ENCODE measurements at places on chromosomes 11 and 22.

DNA sequence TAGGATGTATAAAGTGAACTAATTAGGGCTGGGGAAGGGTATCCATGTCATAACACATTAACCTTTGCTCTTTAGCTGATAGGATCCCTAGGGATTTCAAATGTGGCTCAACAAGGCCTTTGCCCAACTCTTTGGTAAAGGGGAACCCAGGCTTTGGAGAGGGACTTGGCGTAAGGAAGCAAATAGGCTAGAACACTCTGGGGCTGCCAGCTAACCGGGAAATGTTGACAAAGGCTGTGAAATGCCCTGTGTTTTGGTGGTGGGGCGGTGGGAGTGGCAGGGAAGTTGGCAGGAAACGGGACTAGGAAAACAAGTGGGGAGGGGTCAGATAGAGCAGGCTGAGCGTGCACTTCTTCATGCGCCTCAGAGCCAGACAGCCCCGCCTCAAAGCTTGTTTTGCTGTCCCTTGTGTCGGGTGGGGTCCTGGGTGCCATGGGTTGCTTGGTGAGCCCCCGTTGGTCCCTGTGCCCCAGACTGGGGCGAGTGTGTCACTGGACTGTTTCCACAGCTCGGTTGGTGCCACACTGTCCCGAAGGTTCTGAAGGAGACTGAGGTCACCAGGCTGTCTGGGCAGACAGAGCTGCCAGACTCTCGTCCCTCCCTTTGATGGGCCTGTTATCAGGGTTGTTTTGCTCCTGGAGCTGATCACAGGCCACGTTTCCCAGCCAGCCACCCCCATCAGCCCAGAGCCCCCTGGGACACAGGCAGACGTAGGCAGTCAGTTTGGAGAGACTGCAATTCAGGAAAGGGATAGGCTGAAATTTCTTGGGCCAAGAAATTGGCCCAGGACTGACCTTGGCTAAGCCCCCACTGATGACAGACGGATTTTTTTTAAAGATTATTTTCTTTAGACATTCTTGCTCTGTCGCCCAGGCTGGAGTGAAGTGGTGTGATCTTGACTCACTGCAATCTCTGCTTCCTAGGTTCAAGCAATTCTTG lies 19.6 kb downstream of the KCTD21 start:
- DNase-seq = no peak

- no peak for DNase-seq
These were observed 41.7 kb upstream of the NUP160 start for GRCh38 chr11:47889714-47890441.

GRCh38 chr11:116885951-116886655 lies 48.7 kb upstream of the APOA1 start:
- DNase-seq = no peak

DNA sequence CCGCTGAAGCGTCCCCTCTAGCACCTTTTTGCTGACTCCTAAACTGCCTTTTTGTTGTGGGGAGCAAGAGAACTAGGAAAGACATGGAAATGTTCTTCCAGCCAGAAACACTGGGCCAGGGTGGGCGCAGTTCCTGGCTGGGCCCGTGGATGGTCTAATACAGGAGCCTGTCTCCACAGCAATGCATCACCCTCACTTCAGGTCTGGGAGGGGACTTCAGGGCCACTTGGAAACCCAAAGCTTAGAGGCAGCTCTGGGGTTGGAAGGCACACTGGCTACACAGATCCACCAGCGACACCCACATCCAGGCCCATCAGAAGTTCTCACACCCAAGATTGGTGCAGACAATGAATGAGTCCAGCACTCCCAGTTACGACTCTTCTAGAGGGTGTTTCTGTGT lies 120.3 kb downstream of the ETS1 start:
- DNase-seq = no peak

- peak; percentile 85 for DNase-seq
These were observed 734 bp downstream of the PPP1R14B start for GRCh38 chr11:64245797-64246620.

- no peak for DNase-seq
These were observed 94.5 kb downstream of the PHF21A start for GRCh38 chr11:46026606-46027293.

GRCh38 chr22:35316751-35317150 lies 17.1 kb downstream of the TOM1 start:
- DNase-seq = no peak

- peak; percentile 87 for DNase-seq
These were observed 10.9 kb downstream of the PIM3 start for GRCh38 chr22:49971232-49972162.

DNA sequence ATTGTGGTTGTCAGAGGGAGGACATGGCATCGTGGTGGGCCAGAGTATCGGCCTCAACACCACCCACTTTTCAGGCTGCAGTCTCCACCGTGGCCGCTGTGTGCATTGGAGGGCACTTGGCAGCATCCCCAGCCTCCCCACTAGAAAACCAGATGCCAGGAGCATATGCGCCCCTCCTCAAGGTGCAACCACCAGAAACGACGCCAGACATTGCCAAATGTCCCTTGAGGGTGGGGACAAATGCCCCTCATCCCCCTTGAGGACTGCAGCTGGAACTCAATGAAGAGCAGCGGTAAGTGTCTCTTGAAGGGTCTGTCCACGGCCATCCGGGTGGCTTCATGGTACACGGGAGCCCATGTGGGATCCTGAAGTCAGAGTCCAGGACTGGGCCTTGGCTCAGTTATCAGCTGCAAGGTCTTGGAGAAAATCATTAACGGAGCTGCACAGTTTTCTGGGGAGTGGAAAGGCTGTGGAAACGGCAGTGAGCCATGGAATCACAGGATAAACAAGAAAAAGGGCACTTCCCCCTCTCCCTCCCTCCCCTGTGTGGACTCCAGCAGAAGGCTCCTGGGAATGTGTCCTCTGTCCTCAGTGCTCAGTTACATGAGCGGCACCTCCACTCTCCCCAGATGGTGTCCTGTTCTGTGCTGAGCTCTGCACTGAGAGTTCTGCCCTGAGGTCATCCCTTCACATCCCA lies 324.4 kb upstream of the B3GAT1 start:
- no peak for DNase-seq

DNA sequence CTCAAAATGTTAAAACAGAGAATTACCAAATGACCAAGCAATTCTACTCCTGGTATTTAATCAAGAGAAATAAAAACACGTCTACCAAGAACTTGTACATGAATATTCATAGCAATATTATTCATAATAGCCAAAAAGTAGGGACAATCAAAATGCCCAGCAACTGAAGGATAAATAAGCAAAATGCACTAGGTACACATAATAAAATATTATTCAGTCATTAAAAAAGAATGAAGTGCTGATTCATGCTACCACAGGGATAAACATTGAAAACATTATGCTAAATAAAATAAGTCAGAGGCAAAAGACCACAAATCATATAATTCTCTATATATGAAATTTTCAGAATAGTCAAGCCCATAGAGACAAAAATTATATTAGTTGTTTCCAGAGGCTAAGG lies 24.8 kb downstream of the ARHGAP32 start:
- no peak for DNase-seq

DNA sequence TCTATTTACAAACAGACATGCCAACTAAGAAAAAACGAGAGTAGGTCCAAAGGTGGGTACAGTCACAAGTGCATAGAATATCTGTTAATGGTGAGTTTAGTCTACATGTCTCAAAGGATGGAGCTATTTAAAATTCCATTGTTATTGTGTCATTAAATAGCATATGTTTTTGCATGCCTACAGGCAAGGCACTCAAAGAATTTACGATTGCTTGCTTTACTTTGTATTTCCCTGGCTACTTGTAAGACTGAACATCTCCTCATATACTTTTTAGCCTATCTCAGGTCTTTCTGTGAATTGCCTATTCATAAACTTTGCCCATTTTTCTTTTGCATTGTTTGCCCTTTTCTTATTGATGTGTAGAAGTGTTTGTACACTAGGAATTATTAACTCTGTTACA lies 39.7 kb downstream of the DEUP1 start:
- no peak for DNase-seq

- no peak for DNase-seq
These were observed 3.5 kb downstream of the ADM start for GRCh38 chr11:10308201-10308954.

DNA sequence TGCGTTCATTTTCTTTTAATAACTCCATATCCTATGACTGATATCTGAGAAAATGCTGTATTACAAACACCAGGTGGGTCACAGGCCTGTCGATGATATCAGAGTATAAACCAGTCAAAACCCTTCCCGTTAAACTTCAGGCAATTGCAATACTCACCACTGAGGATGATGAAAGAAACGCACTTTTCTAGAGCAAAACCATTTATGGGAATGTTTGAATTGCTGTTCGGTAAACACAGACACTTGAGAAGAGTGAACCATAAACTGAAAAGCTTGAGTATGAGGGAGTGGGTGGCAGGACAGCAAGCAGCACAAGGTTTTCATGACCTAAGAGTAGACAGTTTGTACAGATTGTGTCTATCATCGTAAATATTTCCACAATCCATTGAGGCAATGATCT lies 139.8 kb upstream of the CEP126 start:
- no peak for DNase-seq

DNA sequence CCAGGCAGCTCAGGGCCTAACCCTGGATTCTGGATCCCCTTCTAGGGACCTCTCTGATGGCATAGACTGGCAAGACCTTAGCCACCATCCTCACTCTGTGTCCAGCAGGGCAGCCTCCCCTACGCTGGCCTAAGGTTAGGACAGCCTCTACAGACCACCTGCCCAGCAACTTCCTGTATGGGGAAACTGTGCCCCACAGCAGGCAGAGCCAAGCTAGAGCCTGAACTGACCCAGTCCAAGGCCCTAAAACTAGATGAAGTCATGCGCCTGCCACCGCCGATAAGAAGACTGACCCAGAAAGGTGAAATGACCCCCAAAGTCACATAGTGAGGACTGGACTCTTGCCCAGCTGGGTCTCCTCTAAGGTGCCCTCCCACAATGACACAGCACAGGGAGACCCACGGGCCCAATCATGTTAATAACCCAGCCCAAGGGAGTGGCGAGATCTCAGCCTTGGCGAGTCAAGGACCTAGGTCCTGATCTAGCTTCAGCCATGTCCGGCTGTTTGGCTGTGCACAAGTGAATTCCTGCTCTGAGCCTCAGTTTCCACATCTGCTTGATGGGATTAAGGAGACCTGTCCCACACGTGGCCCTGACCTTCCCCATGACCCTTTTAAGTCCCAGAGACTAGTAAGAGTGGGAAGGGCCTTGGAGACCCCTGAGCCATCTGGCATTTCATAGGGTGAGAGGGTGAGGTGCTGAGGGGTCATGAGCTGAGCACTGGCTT lies 17.6 kb downstream of the STARD10 start:
- DNase-seq = no peak

- peak; percentile 29 for DNase-seq
These were observed 84.1 kb downstream of the NXPE2 start for GRCh38 chr11:114762408-114762807.

Measured in stimulated activated CD4-positive, alpha-beta T cell treated with anti-CD3 and anti-CD28 coated beads, Interleukin-2, amount 100 ng/mL, for 24 hours (primary cell).